Right ventricle myocardium superior (tissue), 1 donor: ENCODE measurements at places on chromosomes 16 and 17.

DNA sequence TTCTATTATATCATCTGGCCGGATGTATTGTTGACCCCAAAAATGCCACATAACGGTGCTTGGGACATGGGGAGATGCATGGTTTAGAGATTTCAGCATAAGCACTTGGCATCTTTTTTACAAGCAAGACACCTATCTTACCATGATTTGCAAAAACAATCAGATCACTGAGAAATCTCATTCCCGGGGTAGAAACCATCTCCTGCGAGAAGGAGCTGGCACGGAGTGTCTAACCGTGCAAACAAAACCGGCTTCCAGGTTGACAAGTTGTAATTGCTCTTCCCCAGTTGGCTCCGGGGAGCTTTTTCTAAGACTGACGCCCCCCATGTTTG, 1.0 kb downstream of the SLC16A6 start:
- no peak for DNase-seq

GRCh38 chr16:4578961-4579530, 22.9 kb downstream of the C16orf96 start:
- no peak for DNase-seq

DNA sequence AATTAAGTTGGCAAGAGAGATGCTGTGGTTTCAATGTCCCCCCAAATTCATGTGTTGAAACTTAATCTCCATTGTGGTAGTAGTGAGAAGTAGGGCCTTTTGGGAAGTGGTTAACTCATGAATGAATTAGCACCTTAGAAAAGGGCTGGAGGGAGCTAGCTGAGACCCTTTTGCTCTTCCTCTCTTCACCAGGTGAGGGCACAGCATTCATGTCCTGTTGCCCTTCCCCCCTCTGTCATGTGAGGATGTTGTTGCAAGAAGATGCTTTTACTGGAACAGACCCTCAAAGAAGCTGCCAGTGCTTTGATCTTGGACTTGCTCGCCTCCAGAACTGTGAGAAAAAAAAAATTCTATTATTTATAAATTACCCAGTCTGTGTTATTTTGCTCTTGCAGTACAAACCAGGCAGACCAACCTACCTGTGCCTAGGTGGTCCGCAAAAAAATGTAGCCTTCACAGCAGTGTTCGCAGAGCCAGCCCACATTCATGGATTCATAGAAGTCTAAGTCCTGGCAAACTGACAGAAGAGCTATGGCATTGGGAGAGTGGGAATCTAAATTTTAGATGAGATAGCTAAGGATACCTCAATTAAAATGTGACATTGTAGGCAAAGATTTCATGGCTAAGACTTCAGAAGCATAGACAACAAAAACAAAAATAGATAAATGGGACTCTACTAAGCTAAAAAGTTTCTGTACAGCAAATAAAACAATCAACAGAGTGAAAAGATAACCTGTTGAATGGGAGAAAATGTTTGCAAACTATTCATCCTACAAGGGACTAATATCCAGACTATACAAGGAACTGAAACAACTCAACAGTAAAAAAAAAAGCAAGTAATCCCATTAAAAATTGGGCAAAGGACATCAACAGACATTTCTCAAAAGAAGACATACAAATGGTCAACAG, 32.0 kb upstream of the ABCA5 start:
- no peak for DNase-seq

DNA sequence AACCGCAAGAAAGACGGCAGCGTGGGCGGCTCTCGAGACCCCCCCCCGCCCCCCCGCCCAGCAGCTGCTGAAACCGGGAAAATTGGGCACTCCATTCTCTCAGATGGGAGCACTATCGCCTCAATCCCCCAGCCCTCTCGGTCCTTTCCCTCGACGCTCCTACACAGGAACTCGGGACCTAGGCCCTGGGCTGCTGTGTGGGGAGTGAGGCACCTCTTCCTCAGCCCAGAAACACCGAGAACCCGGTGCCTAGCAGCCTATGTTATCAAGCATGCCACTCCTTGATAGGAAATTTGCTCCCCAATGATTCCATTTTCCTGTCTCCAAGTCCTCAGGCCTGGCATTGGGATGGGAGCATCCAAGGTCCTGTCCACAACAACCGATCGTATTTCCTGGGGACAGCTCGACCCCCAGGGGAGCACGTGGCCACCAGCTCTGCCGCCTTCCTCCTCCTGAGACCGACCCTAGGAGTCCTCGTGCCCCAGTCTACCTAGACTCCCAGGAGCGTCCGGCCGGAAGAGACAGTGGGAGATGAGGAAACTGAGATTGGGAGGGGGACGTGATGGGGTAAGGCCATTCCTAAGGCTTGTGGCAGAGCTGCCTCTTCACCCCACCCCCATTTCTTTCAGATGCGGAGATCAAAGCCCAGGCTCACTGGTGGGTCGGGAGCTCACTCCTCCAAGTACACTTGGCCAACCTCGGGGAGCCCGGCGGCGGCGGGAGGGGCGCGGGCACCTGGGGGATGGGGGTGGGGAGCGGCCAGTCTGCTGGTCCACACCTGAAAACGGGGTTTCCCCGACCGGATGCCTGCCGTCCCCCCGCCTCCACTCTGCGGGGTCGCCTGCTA, 17.5 kb upstream of the CBX8 start:
- DNase-seq, result no peak

GRCh38 chr17:63542218-63542545, 8.1 kb upstream of the DCAF7 start:
- no peak for DNase-seq

GRCh38 chr17:78506454-78507309, 70.5 kb downstream of the DNAH17 start:
- peak; percentile 22 for DNase-seq

GRCh38 chr17:72588961-72589360, 468.1 kb downstream of the SOX9 start:
- DNase-seq, result no peak

- peak; percentile 50 for DNase-seq
These were observed 11.7 kb upstream of the MNT start for GRCh38 chr17:2412561-2413021.

DNA sequence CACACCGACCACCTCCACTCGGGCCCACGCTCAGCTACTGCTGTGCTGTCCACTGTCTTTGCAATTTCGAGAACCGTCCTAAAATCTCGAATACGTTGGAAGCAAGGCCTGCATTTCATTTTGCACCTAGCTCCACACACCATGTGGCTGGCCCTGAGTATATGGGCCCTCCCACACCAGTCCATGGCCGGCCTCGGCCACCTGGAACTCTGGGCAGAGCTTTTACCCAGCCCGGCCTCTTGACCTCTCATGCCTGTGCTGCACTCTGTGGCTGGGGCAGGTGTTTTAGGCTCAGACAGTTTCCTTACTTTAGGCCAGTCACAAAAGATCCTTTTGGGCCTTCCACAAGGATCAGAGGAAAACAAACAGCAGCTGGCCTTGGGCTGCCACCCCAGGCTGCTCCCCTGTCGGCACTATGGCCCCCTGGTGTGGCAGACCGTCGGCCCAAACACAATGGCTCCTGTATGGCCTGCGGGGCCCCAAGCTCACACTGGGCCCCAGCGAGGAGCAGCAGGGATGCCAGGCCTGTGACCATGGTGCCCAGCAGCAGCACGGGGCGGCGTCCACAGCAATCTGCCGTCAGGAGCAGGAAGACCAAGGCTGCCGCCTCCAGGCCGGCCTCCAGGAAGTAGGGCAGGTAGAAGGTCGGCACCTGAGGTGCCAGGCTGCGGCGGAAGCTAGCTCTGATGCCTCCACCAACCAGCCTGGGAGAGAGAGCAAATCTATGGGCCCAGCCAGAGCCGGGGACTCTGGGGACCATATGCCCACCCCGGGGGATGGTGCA, 2.5 kb downstream of the SLC22A31 start:
- peak; percentile 32 for DNase-seq

GRCh38 chr17:61660746-61661485, 69.9 kb upstream of the NACA2 start:
- no peak for DNase-seq

GRCh38 chr16:86577314-86577971, 906 bp upstream of the FOXL1 start:
- DNase-seq, result no peak

- no peak for DNase-seq
These were observed 5.9 kb downstream of the CYGB start for GRCh38 chr17:76531486-76532038.

GRCh38 chr17:51121620-51122472, 1.2 kb upstream of the SPAG9 start:
- DNase-seq, result peak; percentile 90

- DNase-seq, result no peak
These were observed 2.9 kb downstream of the NUP93 start for GRCh38 chr16:56732832-56733231.

DNA sequence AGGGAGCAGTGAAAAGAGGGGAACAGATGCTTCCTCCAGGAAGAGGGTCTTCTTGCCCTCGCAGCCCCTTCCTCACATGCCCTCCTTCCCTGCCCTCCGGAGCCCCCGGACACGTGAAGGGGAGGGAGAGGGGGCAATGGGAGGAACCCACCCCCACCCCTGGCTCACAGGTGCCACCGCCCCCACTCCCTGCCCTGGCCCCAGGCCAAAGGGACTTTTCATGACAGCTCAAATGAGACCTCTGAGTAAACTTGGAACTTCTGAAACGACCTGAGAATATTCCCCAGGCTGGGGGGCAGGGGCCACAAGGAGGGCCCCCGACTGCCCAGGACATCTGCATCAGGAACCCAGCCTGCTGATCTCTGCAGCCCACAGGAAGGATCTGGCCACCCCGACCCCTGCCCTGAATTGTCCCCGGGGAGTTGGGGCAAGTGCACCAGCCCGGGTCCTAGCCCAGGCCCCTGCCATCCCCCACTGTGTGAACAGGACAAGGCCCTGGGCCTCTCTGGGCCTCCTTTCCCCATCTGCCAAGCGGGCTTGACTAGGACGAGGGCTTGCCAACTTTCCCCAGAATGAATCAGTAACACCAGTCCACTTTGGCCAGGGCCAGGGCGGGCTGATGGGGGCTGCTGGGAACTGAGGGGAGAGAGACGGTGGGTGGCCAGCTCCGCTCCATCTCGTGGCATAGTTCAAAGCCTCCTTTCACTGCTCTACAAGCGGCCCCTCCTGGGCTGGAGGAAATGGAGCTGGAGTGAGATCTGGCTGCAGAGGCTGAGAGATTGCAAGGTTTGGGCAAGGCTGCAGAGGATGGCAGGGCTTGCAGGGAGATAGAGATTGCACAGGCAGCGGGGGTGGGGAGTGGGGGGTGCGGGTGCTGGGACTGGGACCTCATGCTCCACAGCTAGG, 3.8 kb downstream of the IL21R start:
- DNase-seq, result no peak

GRCh38 chr16:19642501-19642900, 75.5 kb downstream of the KNOP1 start:
- no peak for DNase-seq

DNA sequence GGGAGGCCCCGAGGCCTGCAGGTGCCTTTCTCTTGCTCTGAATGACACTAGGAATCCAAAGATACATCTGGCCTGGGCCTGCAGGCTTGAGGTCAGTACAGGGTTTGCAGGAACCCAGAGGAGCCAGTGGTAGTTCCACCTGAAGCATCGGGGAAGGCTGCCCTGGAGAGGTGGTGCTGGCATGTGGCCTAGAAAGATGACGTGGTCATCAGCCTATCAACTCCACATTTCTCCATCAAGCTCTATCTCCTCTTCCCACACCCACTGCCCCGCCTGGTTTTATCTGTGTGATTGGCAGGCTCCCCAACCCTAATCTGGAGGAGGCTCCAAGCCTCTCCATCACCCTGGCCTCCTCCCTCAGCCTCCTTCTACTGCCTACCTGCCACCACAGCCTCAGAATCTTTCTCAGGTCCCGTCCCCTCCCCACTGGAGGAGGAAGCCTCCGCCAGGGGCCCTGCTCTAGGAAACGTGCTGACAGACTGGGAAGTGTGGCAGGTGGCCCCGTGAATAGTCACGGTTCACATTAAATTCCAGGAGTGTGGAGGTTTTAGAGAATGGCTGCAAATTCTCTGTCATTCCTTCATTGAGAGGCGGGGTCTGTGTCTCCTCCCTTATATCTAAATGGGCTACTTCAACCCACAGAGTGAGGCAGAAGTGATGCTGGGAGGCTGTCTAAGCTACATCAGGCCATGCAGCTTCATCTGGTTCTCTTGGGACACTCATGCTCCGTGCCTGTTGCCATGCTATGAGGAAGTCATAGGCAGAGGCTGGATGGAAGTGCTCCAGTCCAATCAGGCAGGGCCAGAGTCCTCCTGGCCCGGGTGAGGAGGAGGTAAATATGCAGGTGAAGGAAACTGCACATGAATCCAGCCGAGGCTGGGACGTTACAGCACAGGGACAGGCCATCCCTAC, 11.4 kb upstream of the MAP2K3 start:
- no peak for DNase-seq

GRCh38 chr16:50313596-50314478, 47.5 kb downstream of the ADCY7 start:
- peak; percentile 88 for DNase-seq

- DNase-seq, result no peak
These were observed 3.6 kb downstream of the ACADVL start for GRCh38 chr17:7223375-7223774.

DNA sequence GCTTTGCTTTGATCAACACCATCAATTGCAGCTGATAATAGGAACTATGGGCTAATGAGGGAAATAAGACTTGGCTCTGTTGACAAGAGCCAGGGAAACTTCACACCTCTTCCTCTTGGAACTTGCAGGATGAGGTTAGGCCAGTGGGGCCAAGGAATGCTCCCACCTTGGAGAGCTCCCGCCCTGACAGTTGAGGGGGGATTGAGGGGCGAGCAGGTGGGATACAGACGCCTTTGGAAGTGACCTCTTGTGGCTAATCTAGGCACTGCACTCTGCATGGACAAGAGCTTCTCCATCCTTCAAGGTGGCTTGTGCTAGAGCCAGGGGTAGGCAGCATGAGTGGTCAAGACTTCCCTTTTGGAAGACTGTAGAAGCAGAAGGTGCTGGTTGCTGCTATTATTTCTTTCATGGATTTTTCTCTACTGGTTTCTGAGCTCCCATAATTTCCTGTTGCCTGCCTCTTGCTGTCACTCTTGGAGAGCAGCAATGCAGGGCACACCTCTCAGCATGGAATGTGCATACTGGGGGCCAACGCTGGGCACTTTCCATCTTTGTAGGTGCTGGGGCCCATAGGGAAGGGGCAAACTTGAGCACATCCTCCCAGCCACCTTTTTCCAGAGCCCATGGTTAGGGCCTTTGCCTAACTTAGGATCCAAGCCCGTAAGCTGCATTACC, 2.3 kb upstream of the PHF12 start:
- DNase-seq, result no peak

DNA sequence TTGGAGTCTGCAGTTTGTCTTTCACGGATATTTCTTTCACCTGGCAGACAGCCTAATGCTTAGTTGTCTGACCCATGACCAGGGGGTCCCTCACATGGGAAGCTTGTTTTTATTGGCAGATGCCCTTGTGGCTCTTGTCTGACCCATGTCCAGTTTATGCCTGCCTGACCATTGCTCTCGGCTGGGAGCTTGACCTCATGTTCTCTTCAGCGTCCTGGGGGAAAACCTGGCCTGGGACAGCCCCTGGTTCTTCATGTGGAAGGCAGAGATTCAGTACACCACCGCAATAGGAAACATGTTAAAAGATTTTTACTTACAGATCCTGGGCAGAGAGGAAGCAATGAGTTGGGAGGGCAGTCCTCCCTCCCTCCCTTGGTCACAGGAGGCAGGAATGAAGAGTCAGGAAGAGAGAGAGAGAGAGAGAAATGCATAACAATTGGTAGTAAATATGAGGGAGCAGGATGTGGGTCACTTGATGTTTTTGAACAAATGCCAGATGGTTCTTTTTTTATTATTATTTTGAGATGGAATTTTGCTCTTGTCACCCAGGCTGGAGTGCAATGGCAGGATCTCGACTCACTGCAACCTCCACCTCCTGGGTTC, 302.7 kb upstream of the MYOCD start:
- no peak for DNase-seq

- DNase-seq, result no peak
These were observed 3.7 kb downstream of the PFN1 start for GRCh38 chr17:4944554-4945175.
